Cardiac fibroblast (primary cell): ENCODE measurements at places on chromosomes 16 and 17.

- DNase-seq, result no peak
These were observed 8.2 kb downstream of the PDE6G start for GRCh38 chr17:81648013-81648706.

GRCh38 chr17:19958023-19958422 is 19.6 kb downstream of the AKAP10 start:
- peak; percentile 91 for DNase-seq

DNA sequence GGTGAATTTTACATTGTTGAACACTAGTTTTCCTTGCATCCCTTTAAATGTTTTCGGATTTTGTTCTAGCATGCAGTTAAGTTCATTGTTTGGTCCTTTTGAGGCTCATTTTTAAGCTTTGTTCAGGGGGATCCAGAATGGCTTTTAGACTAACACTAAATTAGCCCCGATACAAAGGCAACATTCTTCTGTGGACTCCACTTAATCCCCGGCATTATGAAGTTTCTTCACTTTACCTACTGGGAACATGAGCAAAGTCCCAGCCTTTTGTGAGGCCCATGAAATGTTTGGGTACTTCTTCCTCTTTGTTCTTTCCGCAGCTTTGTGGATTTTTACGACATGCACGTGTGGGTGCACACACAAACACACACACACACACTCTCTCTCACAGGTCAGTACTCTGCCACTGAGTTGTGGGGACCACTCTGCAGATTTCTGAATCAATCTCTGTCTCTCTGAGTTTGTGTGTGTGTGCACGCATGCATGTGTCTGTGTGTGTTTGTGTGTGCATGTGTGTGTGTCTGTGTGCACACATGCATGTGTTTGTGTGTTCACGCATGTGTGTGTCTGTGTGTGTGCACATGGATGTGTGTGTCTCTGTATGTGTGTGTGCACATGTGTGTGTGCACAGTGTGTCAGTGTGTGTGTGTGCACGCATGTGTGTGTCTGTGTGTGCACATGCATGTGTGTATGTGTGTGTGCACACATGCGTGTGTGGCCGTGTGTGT is 240.4 kb upstream of the TNRC6C start:
- no peak for DNase-seq

- no peak for DNase-seq
These were observed 308.4 kb upstream of the ERCC4 start for GRCh38 chr16:13611596-13611995.

GRCh38 chr16:85134076-85134788 is 22.0 kb upstream of the CIBAR2 start:
- DNase-seq, result no peak

GRCh38 chr17:63430223-63430622 is 15.9 kb downstream of the CYB561 start:
- DNase-seq, result no peak

DNA sequence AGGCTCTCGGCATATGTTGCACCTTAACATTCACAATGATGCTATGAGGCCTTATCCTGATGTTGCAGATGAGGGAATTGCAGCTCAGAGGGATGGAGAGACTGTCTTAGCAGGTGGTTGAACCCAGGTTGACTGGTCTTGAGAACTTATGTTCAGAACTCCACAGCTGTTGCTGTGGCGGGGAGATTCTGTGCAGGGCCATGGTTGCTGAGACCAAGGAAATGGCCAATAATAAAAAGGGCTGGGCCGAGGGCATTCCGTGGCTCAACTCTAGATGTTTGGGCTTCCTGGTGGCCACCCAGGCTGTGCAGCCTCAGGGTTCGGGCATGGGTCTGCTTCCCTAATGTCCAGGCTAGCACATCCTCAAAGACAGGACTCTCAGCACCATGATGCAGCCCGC is 5.9 kb downstream of the KSR1 start:
- DNase-seq, result no peak

- DNase-seq, result no peak
These were observed 363.1 kb downstream of the WWOX start for GRCh38 chr16:78462288-78463208.

- peak; percentile 36 for DNase-seq
These were observed 242.6 kb upstream of the CIBAR2 start for GRCh38 chr16:85354686-85355514.

DNA sequence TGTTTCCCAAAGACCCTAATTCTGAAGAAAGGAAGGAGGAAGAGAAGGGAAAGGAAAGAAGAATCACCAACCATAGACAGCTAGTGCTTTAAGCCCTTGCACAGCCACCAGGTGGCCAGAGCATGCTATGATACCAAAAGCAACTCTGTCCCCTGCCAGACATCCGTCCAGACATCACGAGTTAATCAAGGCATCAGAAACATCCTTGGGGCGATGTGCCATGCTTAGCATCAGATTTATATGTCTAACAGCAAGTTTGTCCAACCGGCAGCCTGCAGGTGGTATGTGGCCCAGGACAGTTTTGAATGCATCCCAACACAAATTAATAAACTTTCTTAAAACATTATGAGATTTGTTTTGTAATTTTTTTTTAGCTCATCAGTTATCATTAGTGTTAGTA is 2.9 kb upstream of the CRYBA1 start:
- peak; percentile 57 for DNase-seq

DNA sequence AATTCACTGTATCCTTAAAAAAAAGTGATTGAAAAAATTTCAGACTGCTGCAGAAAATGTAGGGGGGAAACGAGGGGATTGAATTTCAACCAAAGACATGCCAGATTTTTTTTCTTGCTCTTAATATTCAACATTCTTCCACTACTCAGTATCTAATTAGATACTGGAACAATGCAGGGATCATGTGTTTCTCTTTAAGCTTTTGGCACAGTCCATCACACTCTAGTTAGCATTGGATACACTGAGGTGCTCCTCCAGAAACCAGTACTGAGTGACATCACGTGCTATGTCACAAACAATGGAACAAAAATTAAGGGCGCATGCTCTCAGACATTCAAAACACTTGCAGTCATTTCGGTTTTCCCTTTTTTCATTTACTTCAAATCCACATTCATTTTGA is 298.6 kb upstream of the PSMD7 start:
- no peak for DNase-seq

- DNase-seq, result no peak
These were observed 3.4 kb upstream of the PITPNM3 start for GRCh38 chr17:6559753-6560215.

DNA sequence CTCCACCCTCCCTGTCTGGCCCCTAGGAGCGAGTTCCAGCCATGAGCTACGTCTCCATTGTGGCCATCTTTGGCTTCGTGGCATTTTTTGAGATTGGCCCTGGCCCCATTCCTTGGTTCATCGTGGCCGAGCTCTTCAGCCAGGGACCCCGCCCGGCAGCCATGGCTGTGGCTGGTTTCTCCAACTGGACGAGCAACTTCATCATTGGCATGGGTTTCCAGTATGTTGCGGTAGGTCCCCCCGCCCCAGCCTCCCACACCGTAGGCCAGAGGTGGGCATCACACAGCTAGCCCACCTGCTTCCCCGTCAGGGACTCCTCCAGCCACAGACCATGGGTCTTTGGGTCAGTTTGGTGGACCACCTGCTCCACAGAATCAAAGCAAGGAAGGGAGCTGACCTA is 4.2 kb downstream of the SLC2A4 start:
- no peak for DNase-seq

- no peak for DNase-seq
These were observed 1424.1 kb downstream of the CDH11 start for GRCh38 chr16:63697736-63698135.

- DNase-seq, result no peak
These were observed 128.3 kb downstream of the NLK start for GRCh38 chr17:28170771-28171170.

DNA sequence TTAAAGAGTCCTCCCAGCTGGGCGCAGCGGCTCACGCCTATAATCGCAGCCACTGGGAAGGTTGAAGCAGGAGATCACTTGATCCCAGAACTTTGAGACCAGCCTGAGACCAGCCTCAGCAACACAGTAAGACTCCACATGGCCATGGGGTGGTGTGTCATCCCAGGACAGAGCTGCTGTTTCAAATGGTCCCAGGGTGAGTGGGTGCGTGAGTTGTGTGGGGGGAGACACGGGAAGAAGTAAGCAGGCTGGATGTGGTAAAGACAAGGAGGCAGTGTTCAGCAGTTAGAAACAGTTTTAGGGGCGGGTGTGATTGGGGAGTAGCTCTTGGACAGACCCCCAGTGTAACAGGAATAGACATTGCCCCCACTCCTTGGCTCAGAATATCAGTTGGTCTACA is 3.8 kb downstream of the SHPK start:
- no peak for DNase-seq

DNA sequence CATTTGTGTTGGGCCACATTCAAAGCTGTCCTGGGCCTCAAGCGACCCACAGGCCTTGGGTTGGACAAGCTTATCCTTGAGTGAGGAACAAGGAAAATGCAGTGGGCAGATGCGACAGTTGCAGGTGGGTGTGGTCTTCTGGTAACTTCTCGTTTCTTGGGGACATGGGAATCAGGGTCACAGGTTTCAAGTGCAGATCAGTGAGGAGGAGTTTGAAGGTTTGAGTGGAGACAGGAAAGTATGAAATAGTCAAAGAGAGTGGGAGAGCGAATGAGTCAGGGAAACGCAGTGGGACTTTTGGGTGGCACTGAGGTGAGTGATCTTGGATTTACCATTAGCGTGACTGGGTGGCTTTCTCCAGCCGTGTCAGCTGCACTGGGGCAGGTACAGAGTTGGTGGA is 15.4 kb upstream of the CCL22 start:
- DNase-seq, result no peak

- no peak for DNase-seq
These were observed 29.1 kb downstream of the HS3ST3A1 start for GRCh38 chr17:13572581-13572980.

- DNase-seq, result peak; percentile 95
These were observed 7.5 kb downstream of the UBE2Z start for GRCh38 chr17:48915459-48916282.

DNA sequence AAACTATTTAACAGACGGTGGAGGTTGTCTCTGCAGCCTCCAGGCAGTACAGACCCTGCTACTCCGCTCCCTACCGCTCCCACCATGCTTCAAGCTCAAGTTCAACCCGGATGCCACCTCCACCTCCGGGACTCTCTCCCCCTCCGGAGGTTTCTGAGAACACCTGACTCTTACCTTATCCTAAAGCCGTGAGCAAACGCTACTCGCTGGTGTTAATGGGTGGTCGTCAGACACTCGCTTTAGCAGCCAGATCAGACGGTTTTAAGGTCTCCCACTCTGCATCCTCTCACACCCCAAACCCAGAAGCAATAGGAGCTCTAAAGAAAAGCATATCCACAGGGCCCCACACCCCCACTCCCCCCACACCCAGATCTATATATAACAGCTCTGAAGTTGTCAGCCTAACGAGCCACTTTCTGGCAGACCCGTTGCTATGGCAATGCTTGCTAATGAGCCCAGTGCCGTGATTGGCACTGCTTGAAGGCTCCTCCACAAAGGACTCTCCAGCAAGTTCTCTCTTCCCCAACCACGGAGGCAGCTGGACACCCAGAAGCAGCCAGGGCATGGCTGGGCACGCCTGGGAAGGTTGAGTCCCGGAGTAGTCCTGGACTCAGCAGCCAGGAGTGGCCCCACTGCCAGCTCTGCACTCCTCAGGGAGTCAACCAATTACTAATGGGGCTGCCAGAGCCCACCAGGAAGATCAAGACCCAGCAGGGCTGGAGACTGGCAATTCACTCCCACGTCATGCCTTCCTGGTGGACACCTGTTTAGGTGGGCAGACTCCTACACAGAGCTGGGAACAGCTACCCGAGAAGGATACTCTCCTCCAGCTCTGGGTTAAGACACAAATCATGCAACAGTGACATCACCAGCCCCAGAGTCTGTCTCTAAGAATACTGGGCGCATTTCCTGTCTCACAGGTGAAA is 121.2 kb upstream of the RCVRN start:
- DNase-seq, result no peak

- DNase-seq, result no peak
These were observed 9.2 kb upstream of the FLYWCH1 start for GRCh38 chr16:2902337-2903130.

- peak; percentile 57 for DNase-seq
These were observed 99.3 kb upstream of the FAM20A start for GRCh38 chr17:68700421-68700820.

DNA sequence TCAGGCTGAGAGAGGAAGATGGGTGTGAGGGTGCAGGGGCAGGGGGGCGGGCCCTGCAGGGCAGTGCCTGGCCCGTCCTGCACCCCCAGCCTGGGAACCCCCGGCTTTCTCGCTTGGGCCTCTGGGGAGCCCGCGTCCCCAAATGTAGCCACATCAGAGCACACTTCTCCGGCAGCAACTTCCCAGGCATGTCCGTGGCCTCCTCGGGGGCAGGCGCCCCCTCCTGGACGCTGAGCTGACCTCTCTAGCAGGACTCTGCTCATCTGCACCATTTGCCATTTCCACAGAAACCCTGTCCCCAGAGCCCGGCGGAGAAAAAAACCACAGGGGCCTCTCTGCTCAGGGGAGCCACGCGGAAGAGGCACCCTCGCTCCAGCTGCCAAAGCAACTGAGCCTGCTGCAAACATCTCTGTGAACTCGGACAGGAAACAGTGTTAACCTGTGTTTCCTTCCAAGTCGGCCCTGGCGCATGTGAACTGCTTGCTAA is 63.4 kb downstream of the KLHDC4 start:
- peak; percentile 52 for DNase-seq

DNA sequence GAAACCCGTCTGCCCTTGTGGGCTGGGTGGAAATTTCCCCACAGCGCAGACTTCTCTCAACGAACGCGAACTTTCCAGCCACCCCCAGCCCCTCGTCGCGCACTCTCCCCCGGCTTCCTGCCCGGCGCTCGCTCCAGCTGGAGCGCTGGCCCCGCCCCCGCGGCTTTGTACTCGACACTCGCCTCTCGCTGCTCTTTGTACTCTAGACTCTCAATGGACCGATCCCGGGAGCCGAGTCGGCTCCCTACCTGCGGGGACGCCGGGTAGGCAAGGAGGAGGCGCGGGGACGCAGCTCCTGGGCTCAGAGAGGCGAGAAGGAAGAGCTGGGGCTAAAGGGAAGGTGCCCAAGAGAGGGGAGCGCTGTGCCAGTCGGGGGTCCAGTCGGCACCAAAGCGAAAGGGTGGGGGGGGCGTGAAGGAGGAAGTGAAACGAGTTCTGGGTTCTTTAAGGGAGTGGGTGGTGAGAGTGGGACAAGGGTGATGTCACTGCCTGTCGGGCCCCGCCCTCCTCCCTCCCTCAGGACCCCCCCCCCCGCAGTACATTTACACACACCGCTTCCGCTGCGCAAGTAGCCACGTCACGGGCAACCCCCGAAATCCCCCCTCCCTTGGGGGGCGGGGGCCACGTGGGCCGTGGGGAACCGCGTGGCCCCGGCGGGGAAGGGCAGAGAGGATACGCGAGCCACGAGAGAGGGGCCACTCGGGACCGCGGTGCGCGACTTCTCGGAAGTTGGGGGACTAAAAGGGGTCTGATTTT is 9.7 kb downstream of the KDM6B start:
- peak; percentile 91 for DNase-seq
